ENCODE measurements at places on chromosomes 3 and 15.
A peak's percentile ranks its signal among the peaks of the same experiment; 100 is the strongest.

DNA sequence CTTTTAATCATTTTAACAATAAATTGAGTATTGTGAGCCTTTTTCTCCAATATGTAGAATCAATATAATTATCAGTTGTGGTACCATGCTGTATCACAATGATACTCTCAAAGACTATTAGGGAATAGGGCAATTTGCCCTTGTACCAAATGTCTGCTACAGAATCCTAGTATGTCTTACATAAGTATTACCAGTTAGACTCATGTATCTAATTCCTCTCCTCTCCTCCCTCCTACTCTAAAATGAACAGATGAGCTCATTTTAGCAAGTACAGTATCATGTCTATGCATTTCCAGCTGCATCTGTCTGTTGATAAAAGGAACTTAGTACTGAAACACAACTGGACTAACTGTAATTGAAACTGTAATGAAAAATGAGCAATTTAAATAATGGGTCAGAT is 124.3 kb upstream of the ATP11B start:
- DNase-seq, result no peak

GRCh38 chr3:48634661-48635221 is 520 bp downstream of the SLC26A6 start:
- DNase-seq, result peak; percentile 77

GRCh38 chr3:82100378-82100777 is 338.9 kb upstream of the GBE1 start:
- no peak for DNase-seq

DNA sequence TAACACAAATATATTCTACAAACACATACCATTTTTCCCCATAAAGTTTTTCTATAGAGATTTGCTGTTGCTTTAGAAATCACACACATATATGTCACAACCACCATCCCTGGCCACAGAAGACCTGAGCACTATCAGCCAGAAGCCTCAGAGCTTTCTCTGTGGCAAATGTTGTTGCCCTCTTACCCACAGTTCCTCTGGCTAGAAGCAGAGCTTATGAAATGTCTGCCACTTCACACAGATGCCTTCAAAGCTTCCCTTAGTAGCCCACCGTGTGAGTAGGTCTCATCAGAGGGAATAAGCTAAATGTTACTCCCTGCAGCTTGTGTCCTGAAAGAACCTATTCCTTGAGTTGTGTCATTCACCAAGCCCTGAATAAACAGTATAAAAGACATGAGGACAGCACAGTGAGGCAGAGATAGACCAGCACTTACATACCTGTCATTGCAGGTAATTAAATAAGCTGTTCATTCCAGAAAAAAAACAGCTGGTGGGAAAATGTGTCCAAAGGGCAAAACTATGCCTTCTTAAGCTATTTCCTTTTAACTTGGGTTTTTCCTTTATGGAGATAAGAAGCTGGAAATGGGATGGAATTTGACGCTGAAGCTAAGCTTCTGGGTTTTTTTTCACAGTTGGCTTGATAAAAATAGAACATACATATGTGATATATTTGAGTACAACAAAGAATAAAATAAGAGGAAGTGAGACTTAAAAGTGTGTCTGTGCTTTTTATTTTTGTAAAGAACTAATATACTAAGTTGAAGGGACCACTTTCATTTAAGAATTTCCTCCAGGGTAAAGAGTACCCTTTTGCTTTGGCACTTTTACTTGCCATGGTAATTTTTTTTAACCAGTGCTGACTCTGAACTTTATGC is 391.4 kb downstream of the KCNH8 start:
- DNase-seq, result no peak

- DNase-seq, result no peak
These were observed 62.3 kb downstream of the APBA2 start for GRCh38 chr15:28948036-28948435.

DNA sequence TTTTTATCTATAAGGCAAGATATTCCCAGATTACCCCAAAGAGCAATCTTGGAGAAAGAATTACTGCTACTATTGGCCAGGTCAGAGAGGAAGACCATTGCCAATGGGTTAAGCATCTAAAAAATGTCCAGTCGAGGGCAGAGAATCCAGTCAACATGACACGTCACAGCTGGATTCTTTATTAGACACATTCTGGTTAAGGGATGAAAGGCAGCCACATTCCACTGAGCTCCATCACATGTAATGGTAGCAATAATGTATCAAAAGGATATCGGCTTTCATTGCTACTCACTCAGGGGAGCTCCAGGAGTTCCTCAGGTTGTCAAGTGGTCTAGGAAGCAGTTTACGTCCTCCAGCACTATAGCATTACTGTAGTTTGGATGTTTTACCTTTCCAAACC is 421.1 kb downstream of the PLOD2 start:
- no peak for DNase-seq

DNA sequence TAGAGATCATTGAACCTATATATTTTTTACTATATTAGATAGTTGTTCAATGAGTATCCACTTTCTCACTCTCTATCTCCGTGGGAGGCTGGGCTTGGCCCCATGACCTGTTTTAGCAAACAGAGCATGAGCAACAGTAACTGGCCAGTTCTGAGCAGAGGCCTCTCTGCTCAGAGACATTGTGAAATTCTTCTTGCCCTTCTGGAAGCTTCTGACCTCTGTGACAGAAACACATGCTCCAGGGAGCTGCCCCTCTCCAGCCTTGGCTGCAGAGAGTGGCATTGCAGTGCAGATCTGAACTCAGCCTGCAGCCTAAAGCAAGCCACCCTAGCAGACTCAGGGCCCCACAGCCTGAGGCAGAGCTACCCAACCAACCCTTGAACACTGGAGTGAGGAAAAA is 20.5 kb downstream of the FAM240A start:
- DNase-seq, result no peak

DNA sequence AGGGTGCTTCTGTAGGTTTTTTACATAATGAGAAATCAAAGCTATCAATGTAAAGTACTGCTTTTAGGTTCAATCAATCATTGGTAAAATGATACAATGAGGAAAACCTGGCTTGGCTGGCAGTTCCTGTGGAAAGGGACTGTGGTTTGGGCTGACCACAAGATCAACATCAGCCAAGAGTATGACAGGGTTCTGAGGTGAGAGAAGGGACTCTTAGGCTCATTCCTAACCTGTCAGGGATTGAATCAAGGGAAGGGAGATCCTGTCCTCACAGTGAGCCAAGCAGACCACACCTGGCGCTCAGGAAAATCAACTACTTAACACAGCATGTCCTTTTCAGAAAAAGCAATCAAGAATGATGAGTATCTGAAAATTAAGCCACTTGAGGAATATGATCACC is 111.1 kb downstream of the MAGI1 start:
- no peak for DNase-seq

DNA sequence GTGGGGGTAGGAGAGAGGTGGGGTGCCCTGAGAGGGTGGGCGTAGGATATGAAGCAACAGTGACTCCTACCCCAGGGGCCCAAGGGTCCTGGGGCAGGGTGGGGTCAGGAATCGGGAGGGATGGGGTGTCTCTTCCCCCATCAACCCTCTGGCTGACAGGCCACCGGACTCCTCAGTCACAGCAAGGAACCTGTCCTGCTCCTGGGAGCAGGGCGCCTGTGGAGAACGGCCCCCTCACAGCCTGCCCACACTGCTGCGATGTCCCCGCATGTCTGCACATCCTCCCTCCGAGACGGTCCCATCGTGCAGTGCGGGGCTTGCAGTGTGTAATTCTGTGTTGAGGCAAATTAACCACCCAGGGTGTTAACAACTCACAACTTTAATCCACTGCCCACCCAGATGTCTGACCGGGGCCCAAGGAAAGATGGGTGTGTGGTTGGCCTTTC is 2.7 kb downstream of the TM4SF19 start:
- DNase-seq, result no peak

- DNase-seq, result no peak
These were observed 5.7 kb downstream of the SUCLG2 start for GRCh38 chr3:67648701-67649100.

GRCh38 chr3:32435911-32436815 is 44.5 kb downstream of the CMTM7 start:
- DNase-seq, result no peak

GRCh38 chr3:39262846-39263245 is 17.0 kb downstream of the CX3CR1 start:
- no peak for DNase-seq

GRCh38 chr3:81863756-81864155 is 102.3 kb upstream of the GBE1 start:
- DNase-seq, result no peak

GRCh38 chr3:188170461-188171459 is 16.8 kb downstream of the LPP start:
- no peak for DNase-seq

DNA sequence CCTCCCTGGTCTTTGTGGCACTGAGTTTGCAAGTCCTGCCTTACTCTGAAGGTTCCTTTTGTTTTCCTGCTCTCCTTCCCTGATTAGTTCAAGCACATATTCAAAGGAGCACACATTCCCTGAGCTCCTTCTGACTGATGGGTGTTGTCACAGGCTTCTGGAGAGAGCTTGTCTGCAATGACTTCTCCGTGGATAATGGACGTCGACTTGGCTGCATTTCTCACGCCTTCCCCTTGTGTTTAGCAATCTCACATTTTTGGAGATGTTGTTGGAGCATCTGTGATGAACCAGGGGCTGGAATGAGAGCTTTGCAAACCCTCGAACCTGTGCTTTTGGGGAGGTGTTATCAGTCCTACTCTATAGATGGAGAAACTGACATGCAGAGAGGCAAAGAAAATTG is 375.4 kb upstream of the PROK2 start:
- no peak for DNase-seq

DNA sequence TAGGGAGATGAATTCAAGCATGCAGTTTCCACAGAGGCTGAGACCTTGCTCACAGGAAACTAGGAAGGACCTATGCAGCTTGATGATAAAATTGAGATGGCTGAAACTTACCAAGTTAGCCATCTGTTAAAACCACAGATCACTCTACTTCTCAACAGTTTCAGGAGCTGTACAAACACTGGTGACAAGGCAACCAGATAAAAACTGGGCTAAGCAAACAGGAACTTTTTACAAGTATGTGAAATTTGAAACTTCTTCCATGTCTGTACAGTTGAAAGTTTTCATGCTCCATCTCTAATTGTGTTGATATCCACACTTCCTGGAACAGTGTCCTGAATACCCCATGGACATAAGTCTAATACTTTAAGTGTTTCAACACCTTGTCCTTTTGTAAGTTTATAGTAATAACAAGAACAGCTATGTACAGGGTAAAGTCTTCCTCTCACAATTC is 78.2 kb downstream of the FAIM start:
- no peak for DNase-seq

GRCh38 chr3:169591983-169592644 is 71.4 kb downstream of the MECOM start:
- no peak for DNase-seq

- DNase-seq, result no peak
These were observed 82.1 kb upstream of the DCLK3 start for GRCh38 chr3:36846406-36846805.

- no peak for DNase-seq
These were observed 448.6 kb downstream of the ERC2 start for GRCh38 chr3:56019490-56020146.

- DNase-seq, result no peak
These were observed 324.8 kb upstream of the CTDSPL start for GRCh38 chr3:37536840-37537239.

GRCh38 chr15:36185438-36185837 is 394.0 kb upstream of the CDIN1 start:
- no peak for DNase-seq

DNA sequence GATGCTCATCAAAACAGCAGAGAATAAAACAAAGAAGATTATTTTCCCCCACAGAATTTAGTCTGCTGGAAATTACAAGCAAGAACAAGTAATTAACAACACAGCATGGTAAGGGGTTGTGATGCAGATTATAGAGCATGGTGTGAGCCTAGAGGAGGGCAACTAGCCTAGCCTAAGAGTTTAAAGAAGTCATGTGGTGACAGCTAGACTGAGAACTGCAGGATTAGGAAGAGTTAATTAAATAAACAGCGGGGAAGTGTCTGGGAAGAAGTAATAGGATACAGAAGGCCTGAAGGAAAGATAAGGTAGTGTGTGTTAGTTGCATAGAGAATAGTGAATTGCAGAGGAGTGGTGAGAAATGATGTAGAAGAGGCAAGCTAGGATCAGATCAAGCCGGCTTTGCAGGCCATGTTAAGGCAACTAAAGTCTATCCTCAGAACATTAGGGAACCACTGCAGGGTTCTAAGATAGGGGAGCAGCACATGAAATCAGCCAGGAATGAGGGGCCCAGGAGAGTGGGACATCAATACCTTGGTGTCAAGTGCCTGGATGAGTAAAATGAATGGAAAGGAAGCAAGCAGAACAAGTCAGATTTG is 11.9 kb upstream of the PKM start:
- DNase-seq, result no peak

DNA sequence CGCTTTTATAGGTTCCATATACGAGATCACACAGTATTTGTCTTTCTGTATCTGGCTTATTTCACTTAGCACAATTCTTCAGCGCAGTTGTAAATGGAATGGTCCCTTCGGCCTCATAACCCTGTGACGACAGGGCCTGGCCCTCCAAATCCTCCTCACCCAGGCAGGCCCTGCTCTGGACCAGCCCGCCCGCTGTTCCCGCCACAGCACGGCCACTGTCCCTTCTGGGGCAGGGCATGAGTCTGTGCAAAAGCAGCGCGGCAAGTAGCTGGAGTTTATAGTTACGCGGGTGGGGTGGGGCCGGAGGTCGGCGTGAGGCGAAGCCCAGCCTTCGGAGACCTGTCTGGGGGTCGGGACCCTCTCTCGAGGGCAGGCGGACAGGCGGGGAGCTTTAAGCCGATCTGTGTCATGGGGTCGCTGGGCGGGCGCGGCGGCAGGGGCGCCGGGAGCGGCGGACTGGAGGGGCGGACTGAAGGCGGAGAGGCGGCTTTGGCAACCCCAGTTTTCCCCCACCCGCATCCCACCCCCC is 543 bp downstream of the ARPIN start:
- peak; percentile 37 for DNase-seq

GRCh38 chr3:195270079-195270816 is 711 bp downstream of the XXYLT1 start:
- no peak for DNase-seq

DNA sequence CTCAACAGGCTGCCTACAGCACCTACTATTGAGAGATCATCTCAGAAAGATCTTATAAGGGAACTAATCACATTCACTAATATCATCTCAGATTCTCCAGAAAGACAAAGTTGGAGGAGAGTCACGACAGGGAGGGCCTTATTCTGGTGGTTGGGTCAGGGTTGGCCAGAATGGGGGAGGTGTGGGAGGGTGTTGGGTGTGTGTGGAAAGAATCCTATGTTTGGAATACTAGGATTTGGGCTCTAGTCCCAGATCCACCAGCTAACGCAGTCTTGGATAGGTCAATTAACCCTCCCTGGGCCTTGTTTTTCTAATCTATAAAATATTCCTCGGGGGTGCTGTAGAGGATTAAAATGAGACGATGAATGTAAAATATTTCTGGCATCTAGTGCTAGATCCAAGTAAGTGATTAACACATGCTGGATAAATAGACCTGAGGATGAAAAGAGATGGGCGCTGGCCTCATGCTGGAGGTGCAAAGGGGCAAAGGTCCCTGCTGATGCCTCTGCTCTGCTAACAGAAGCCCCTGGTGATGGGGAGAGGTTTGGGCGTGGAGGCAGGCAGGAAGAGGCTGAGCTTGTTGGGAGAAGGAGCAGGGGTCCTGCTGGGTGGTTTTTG is 67.6 kb upstream of the ETV5 start:
- DNase-seq, result no peak

GRCh38 chr3:112132975-112133448 is at the start of gene GCSAM:
GCSAM (minus strand) TSS chr3:112133248; CDS start chr3:112133120, 128 bp downstream.
- DNase-seq, result no peak

Data from frontal cortex (tissue), 4 donors.